ENCODE measurements at places on chromosomes 4 and X.
A peak's percentile ranks its signal among the peaks of the same experiment; 100 is the strongest.

DNA sequence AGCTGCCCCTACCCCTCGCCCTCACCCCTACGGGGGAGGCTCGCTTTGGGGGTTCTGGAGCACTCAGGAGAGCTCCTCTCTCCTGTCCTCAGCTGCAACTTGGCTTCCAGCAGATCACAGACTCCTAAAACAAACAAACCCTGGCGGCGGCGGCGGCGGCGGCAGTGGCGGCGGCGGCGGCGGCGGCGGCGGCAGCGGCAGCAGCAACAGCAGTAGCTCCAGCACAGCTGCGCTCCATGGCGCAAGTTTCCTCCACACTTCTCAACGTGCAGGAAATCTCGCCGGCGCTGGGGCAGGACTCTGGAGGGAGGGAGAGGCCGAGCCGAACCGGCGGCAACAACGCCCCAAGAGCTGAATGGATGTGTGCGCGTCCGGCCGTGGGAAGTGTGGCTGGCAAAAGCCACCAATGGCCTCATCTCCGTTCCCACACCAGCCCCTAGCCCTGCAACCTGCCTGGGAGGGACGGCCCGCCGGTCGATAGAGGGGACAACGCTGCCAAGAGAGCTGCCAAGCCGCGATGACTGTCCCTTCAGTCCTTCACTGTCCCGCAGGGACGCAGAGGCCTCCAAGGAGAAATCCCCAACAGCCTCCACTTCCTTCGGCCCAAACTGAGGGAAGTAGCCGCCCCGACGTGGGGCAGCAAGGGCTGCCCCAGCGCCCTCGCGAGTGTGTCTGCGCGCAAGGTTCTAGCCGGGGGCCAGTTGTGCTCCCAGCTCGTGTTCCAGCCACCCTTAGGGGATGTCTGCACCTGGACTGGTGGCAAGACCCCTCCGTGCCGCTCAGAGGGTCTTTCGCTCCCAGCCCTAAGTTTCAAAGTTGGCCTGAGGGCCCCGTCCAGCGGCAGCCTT is 775 bp downstream of the SHROOM4 start:
- peak; percentile 73 for DNase-seq

- peak; percentile 95 for DNase-seq
These were observed at the start of gene NPY1R for GRCh38 chr4:163332526-163333406. Gene NPY1R, minus strand, starts transcription at chr4:163332596. Its CDS starts 6,042 bp downstream, at chr4:163326554.

DNA sequence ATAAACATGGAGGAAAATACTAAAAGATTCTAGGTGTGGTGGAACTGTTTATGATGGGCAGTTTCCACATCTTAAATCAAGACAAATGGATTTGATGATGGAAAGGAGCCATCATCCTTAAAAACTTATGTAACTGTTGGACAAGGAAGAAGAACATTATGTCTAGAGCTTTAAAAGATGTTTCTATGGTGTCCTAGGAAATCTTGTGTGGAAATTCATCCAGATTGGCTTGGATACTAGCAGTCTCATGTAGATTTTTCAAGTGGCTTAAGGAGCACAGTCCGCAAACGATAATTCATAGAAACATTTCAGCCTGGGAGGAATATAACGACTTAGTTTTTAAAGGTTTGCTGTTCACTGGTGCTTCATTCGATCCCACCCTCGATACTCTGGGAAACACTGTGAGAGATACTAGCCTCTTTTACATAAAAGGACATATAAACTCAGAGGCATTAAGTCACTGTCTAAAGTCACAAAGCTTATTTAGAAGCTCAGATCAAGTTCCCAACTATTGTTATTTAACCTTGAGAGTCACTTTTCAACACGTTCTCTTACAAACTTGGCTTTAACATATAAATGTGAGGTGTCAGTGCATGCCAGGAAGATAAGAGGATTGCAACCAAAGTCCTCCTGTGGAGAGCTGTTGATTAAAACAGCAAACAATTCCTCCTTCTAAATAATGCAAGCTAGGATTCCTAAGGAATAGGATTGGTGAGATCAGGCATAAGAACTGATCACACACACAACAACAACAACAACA is 135.7 kb upstream of the SCML1 start:
- no peak for DNase-seq

DNA sequence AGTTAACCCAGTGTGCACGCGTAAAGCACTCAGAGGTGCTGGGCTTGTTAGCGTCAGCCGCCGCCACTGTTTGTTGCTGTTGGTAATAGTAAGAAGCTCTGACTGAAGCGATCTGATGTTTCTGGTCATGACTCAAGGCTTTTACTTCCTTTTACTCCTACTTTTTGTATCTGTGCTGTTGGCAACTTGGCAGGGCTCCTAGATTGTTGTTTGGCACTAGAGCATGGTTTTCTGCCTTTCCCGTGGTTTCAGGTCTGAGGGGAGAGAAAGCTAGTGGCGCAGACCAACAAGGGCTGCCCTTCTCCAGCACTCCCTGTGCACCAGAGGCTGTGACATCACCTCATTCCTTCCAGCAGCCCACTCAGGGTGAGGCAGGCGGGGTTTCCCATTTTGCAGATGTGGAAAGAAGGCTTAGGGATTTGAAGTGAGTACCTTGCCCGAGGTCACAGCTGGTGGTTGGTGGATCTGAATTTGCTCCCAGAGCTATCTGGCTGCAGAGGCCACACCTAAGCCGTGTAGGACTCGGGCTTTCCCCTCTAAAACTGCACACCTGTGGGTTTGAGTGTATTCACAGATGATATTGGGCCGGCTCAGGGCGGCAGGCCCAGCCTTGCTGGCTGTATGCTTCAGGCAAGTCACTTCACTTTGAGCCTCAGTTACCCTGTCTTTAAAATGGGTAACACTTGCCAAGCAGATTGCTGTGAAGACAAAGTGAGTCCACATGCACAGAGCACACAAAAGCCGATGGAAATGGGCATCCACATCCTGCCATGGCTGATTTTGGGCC is 51.2 kb upstream of the TADA2B start:
- no peak for DNase-seq

- DNase-seq, result no peak
These were observed 7.8 kb downstream of the GUCY1B1 start for GRCh38 chr4:155766622-155767021.

- no peak for DNase-seq
These were observed 156.2 kb upstream of the PPP1R2C start for GRCh38 chrX:42934020-42934726.

DNA sequence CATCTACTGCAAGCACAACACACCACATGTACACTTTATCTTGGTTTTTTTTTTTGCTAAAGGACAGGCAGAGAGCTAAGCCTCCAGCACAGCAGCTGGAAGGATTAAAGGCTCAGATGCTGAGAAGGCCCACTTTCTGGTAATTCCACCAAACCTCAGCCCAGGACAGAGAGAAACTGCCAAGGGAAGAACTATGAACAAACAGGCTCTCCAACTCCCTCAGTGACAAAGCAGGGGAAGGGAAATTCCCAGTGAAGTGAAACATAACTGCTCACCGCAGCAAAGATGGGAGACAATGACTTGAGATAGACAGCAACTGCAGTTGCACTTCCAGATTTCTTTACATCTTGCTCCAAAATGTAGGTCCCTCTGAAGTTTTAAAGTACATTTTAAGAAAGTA is 4.8 kb downstream of the PROM1 start:
- no peak for DNase-seq

- no peak for DNase-seq
These were observed 40.4 kb downstream of the EFHC2 start for GRCh38 chrX:44303119-44303518.

DNA sequence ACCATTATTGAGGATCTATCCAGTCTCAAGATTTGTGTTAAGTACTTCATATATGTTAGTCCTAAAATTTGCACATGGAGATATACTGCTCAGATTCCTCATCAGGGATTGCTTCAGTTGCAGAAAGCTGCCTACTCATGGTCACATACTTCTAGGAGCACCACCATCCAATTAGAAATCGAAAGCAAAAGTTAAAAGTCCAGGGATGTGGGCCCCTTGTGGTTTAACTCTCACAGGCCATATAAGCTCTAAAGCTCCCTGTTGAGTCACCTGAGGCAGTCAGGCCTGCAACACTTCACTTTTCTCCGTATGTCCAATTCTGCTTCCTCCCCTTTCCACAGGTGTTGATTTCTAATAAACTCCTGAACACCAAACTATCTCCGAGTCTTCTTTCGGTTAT is 84.2 kb downstream of the CNOT6L start:
- DNase-seq, result no peak

GRCh38 chr4:97353876-97354275 is 789.4 kb downstream of the STPG2 start:
- DNase-seq, result no peak

GRCh38 chr4:41205854-41206460 is 8.4 kb downstream of the APBB2 start:
- DNase-seq, result no peak

DNA sequence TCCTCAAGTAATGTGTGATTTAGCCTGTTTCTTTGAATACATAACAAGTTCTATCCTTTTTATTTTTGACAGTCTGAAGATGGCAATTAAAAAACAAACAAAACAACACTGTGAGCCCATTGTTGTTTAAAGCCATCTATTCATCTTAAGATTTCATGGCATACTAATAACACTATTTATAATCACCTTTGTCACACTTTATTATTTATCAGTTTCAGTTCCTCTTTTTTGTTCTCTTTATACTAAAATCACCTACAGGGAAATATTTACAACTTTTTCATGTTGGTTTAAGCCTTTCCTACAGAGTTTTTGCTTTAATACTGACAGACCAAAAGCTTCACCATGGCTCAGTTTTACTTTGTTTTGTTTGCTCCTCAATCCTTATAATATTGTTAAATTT is 247.4 kb upstream of the CTSO start:
- DNase-seq, result no peak

DNA sequence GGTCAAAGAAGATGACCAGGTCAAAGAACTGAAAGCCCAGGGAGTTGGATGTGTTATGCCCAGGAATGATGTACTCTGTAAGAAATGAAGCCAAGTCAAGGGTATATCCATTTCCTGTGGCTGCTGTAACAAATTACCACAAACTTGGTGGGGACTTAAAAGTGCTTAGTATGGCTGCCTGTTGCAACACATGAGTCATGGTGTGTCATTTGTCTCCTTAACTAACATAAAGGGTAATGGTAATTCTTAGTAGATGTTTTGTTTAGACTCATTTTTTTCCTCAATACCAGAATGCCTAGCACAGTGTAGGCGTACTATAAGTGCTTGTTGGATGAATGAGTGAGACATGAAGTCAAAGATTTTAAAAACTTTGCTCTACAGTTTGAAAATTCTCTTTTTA is 45.7 kb downstream of the SYTL5 start:
- DNase-seq, result no peak

- DNase-seq, result no peak
These were observed 34.4 kb downstream of the PF4 start for GRCh38 chr4:73947239-73947985.

DNA sequence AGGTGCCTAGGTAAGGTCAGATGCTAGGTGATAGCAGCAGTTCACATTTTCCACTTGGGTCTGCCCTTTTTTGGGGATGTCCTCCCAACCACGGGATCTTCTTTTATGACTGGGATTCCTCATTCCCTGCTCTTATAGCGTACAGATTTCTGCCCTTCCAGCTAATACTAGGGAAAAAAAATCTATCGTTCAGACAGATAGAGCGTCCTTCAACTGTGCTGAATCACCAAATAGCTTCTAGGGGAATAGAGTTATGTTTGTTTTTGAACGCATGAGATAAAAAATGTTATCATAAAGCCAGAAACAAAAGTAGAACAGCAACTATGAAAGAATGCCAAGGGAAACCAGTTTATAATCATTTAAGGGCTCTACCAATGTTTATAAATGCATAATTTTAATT is 13.0 kb downstream of the RAP2C start:
- DNase-seq, result no peak

DNA sequence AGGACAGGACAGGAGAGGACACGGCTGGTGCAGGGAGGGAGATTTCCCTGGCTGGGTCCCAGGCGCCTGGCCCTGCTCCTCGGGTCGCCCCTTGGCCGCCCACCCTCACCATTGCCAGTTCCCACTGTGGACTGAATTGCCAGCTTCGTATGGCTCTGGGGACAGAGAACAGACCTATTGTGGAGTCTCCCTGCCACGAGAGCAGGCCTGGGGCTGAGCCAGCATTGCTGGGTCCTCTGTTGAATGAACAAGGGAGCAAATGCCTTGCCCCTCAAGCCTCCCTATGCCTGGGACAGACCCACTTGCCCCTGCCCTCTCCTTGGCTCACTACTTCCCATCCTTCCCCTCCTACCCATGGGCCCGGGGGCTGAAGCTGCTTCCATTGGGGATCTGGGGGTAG is 4.3 kb downstream of the PLXNA3 start:
- DNase-seq, result no peak

GRCh38 chr4:147736458-147736857 is 4.6 kb downstream of the ARHGAP10 start:
- no peak for DNase-seq

GRCh38 chr4:13378973-13379759 is 105.0 kb downstream of the RAB28 start:
- no peak for DNase-seq

DNA sequence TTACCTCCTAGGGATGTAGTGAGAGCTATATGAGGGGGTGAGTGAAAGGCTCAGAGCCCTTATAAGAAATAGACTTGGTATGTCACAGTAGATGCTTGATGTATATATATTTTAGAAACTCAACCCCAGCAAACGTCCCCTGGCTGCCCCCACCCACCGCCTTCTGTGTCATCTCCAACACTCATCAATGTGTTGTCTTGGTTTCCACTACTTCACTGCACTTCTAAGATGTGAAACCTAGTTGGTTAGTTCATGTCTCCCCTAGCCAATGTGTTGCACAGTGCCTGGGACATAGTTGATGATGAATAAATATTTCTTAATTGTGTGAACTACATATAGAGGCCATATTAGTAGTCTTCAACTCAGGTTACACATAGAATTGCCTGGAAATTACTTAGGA is 4.4 kb downstream of the FGFBP2 start:
- no peak for DNase-seq

All from retina (tissue), 1 donor.